ENCODE measurements at places on chromosomes 1 and 21.

GRCh38 chr1:187943606-187944403, 1115.1 kb downstream of the PLA2G4A start:
- DNase-seq: no peak

DNA sequence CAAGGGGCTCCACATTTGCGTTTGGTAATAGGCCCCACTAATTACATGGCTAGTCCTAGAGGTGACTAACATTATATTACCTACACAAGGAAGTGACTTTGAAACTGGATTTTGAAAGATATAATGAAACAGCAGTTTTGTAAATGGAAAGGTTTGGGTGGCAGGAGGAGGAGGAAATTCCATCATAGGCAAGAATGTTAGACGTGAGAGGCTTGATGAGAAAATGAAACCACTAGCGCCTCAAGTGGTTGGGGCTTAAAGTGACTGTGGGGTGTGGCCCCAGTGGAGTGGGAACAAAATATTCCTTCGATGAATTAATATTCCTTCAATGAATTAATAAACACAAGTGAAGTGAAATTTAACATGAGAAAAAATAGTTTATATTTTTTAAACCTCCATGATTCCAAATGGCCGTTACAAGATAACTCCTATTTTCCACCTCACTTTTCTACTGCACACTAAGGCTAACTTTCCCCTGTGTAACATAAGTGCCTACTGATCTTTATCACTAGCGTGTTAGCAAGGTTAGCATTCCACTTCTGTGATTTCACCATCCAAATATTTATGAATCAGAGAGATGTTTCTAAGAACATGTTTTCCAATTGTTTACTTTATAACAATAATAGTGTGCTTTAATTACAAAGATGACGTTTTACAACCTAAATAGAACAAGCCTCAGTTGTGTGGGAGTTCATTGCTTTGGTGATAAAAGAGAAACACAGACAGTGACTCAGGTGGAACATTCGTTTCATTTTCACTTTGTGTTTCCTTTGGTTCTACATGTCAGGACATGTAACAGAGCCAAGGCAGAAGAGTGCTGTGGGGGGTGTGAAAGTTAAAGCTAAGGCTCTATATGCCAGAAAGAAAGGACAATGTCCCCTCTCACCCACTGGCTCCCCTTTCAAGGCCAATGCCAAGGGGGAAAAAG, 12.5 kb upstream of the ATF3 start:
- DNase-seq: peak; percentile 81

- DNase-seq: no peak
Measured at GRCh38 chr1:38730511-38731397, 128.8 kb downstream of the RRAGC start.

- no peak for DNase-seq
Measured at GRCh38 chr1:149903836-149904491, 4.6 kb downstream of the BOLA1 start.

- DNase-seq: peak; percentile 64
Measured at GRCh38 chr1:19688041-19688842, 23.6 kb downstream of the HTR6 start.

DNA sequence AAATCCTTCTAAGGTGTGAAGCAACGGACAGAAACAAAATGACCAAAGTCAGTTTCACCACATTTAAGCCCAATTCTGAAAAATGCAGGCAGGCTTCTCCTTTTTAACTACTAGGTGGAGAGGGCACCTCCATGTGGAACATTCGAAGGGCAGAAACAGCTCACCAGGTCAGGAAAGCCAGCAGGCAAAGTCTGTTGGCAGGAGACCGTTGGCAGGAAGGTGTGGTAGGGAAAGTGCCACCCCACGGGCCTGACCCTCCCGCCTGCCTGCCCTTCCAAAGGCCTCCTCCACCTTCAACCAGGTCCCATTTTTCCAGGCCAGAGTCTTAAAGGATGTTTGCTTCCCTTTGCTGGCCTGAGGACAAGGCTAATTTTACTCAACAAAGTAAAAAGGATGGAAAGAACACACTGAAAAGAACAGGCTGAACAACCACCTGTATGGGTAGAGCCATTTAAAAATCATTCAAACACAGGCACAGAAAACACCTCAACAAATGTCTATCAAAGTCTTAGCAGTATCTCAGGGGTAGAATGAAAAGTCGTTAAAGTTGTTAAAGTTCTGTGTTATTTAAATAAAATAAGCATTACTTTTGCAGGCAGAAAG, 26.4 kb downstream of the CAPZB start:
- no peak for DNase-seq

DNA sequence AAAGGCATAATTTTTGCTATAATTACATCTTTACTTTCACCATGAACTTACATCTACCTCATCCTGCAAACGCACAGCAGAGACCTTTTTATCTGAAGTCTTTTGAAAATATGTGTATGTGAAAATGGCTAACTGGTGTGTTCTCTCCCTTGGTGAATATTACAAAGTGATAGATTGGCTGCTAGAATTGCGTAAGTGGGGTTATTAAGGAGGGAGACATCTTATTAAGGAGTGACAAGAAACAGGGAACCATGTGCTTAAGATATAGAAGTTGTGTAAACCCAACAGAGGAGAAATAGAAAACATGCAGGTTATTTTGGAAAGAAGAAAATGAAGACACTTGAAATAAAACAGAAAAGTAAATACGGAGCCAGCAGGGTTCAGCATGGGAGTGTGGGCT, 7.8 kb downstream of the KCNJ15 start:
- DNase-seq: no peak

DNA sequence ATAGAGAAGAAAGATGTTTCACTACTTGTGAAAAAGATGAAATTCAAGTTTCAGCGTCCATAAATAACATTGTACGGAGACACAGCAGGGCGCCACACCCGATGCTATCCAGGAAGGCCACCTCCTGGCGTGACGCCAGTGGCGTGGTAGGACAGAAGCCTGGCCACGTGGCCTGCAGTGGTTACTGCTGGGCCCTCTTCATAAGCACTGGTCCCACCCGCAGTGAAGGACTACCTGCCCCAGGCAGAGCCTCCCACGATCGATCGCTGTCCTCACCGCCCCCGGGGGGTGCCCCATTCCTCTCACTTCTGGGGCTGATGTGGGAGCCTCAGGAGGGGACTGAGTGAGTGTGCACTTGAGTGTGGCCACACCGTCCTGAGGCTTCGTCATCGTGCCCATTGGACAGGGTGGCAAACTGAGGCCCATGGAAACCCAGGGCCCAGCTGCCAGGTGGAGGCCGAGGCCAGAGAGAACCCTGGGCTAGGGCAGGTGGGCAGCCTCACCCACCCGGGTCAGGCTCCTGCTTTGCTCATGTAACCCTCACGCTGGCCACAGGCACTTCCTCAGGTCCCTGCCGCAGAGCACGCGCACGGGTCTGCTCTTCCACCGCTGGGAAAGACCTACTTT, 11.7 kb upstream of the HES5 start:
- no peak for DNase-seq

DNA sequence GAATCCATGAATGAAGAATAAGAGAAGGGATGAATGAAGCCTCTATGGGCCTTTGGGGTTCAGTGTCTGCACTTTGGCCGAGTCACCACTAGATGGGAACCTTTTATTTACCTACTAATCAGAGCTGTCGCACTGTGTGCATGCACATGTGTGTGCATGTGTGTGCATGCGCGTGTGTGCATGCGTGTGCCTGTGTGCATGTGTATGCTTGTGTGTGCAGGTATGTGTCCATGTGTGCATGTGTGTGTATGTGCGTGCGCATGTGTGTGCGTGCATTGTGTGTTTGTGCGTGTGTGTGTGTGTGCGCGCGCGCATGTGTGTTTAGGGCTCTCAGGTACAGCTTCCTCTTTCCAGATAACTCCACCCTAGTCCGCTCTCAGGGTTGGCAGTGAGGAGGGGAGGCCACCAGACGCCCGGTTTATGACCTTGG, 20.4 kb upstream of the UBXN10 start:
- no peak for DNase-seq

- DNase-seq: peak; percentile 52
Measured at GRCh38 chr1:159827549-159827948, 876 bp downstream of the SLAMF8 start.

GRCh38 chr1:226722901-226723656, 16.0 kb downstream of the ITPKB start:
- DNase-seq: no peak

GRCh38 chr1:238779716-238780115, 606.7 kb upstream of the CHRM3 start:
- DNase-seq: no peak

- DNase-seq: no peak
Measured at GRCh38 chr1:240254778-240255291, 163.2 kb downstream of the FMN2 start.

- peak; percentile 7 for DNase-seq
Measured at GRCh38 chr1:117537291-117537920, 68.4 kb upstream of the TENT5C start.

- no peak for DNase-seq
Measured at GRCh38 chr1:243267914-243268653, 12.2 kb downstream of the SDCCAG8 start.

DNA sequence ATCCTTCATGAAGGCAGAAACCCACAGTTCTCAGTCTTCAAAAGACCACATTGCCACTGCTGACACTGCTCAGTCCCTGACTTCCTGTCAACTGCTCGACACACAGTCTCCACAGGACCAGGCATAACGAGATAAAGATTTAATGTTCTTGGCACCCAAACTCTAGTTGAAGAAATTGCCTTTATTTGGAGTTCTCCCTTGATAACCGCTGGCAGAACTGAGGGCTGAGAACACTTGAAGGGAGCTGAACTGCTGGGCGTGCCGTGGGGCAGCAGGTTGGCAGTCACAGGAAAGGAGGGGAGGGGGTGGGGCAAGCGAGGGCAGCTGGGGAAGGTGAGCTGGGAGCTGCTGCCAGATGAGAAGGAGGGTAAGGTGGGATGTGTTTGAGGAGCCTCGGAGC, 15.9 kb downstream of the HENMT1 start:
- DNase-seq: peak; percentile 69

DNA sequence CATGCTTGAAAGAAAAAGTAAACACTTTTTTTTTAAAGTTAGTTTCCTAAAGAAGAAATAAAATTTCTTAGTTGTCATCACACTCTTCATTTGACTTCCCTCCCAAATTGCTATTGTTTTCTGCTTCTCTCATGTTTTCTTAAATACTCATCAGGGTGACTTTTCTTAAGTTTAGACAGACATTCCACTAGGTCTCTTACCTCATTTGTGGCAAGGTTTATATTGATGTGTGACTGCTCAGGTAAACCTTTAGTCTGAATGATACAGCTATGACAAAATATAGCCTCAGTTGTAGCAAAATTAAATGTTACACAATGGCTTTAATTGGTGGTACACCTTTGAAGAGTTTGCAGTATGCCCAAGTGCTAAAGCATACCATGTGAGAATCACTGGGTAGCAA, 78.6 kb downstream of the ATF6 start:
- no peak for DNase-seq

DNA sequence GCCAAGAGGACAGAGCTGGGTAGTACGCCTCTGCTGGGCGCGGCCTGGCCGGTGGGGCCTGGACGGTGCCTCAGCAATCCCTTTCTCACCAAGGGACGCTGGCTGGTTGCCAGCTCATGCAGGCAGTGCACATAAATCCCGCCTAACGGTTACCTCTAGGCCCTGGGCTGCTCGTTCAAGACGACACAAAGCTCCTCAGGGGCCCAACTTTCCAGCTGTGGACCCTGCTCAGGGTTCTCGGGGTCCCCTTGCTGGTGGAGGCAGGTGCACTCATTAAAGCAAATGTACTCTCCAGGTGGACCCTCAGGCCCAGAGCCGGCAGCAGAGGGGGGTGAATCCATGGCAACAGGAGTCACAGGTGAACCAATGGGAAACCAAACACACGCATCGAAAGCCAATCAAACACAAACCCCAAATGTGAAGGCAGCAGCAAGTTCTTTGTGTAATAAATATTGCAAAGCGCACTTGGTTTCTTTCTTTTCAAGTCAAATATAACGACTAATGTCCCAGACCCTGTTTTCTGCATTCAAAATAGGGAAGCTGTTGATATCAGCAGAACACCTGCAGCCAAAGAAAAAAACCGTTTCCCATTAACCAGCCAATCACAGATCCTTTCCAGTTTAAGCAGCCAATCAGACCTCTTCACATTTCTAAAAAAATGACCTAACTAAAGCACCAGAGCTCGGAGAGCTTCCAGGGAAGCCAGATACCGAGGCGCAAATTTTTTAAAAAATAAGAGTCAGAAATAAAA, 26.1 kb upstream of the CLSTN1 start:
- peak; percentile 24 for DNase-seq

DNA sequence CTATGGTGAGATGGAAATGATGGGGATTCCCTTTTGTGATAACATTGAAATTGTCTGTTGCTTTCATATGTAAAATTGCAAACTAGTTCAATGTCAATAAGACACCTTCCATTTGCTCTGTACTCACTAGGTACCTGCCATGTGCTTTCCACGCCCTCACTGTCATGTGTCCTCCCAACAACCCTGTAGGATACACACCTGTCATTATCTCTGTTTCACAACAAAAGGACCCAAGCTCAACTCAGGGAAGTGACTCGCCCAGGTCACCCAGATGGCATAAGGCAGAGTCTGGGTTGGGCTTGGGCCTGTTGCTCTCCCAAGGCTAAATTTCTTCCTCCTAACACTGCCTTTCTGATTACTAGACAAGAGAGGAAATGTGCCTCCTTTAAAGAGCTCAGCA, 45.3 kb upstream of the MCOLN3 start:
- no peak for DNase-seq

DNA sequence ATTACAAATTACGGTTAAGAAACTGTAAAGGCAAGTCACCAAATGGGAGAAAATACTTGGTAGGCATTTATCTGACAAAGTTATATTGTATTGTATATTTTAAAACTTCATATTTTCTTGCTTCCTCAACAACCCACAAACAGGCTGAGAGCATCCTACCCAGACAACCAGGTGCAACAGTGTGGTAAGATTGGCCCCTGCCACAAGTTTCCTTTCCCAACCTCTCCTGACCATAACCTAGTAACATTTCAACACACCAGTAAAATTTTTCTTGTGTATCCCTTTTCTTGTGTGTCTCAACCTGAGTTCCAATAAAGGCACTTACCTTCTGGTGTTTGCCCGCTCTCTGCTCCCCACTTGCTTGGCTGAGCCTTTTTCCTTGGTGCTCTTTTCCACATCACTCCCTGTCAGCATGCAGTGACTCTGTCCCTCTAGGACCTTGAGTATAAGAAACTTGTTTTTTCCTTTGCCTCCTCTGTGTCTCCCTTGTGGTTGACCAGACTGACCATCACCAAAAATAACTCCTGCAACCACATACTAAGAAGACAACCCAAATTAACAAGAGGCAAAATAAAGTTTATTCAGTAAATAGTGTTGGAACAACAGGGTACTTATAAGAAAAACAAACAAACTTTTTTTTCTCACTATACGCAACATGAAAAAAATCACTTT, 40.9 kb downstream of the FCRL3 start:
- no peak for DNase-seq

GRCh38 chr1:107535091-107535490, 394.3 kb downstream of the NTNG1 start:
- no peak for DNase-seq

GRCh38 chr1:25192154-25192553, 40.1 kb downstream of the SYF2 start:
- no peak for DNase-seq
